ENCODE measurements at places on chromosomes 4 and X.
A peak's percentile ranks its signal among the peaks of the same experiment; 100 is the strongest.

- no peak for DNase-seq
These were observed 203.0 kb upstream of the KLF8 start for GRCh38 chrX:56029188-56029587.

DNA sequence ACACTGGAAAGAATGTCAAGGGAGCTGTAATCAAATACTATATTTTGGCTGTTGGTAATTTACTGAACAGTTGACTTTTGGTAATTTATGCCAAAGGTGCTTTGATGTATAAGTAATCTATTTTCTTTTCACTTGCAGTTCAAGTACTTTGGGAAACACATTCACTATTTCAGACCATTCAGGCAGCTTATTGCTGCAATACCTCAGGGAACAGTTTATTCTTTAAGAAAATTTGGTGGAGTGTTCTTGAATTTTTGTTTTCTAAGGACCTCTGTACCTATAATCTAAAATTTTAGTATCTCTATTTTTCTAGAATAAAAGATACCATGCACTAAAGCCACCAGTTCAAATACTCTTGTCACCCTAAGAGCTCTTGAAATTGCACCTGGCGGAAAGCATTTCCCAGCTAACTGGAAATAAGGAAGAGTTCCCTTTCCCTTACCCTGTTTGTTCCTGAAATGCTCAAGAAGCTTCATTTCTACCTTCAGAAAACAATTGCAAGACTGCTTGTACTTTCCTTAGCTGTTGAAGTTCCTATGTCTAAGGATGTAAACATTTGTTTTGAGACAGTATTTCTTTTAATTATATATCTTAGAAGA is 633.5 kb upstream of the FAT1 start:
- no peak for DNase-seq

DNA sequence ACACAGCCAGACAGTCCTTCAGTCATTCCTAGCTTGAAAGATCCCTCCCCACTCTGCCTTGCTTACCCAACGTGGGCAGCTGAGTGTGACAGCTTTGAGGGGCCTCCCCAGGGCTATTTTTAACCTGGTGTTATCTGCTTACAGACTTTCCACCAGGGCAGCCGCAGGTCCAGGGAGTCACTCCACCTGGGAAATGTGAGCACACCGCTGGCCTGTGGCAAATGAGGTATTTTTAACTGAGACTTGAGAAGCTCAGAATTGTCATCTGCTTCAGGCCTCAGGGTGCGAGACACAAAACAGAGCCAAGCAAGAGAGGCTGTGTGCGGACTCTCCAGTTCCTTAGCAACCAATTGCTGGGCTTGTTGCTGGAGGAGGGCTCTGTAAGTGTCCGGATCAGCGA is 13.0 kb downstream of the CORIN start:
- DNase-seq = no peak

DNA sequence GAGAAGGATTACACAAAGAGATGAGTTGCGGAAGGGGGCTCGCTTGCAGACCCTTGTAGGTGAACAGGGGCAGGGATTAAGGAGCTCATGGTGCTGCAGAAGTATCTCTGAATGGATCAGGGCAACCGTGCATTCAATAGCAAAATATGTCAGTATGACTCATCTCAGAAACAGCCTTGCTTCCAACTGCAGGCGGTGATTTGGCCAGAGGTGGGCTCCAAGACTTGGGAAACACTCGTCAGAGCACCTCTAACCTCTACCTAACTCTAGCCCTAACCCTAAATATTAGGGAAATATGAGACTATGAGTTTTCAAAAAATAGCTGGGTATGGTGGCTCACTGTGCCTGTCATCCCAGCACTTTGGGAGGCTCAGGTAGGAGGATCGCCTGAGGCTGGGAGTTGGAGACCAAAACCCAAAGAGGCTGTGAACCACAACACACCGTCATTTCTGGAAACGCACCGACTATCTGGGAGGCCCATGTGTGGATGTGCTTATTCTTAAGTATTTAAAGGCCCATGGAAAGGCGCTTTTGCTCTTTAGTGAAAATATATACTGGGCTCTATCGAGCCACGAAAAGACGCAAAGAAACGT is 102.6 kb downstream of the DHRSX start:
- peak; percentile 17 for DNase-seq

GRCh38 chr4:38243388-38244053 is 283.3 kb downstream of the PTTG2 start:
- no peak for DNase-seq

DNA sequence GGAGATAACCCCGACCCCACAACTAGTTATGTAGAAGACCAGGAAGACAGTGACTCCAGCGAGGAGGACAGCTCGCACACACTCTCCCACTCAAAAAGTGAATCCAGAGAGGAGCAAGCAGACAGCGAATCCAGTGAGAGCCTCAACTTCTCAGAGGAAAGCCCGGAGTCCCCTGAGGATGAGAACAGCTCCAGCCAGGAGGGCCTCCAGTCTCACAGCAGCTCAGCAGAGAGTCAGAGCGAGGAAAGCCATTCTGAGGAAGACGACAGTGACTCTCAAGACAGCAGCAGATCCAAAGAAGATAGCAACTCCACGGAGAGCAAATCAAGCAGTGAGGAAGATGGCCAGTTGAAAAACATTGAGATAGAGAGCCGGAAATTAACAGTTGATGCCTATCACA is 12.8 kb downstream of the DMP1 start:
- no peak for DNase-seq

DNA sequence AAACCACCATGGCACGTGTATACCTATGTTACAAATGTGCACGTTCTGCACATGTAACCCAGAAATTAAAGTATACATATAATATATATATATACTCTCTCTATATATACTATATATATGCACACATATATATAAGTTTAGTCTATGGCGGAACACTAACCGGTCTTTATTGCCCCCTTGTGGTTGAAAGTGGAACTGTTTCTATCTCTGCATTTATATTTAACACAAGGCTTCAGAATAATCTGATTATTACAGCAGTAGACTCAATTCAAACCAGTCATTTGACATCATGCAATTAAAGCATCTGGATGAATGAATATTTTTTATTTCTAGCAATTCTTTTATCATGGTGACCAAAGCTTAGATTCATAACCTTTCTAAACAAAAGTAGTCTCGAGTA is 14.6 kb downstream of the RAB9B start:
- DNase-seq = peak; percentile 17

DNA sequence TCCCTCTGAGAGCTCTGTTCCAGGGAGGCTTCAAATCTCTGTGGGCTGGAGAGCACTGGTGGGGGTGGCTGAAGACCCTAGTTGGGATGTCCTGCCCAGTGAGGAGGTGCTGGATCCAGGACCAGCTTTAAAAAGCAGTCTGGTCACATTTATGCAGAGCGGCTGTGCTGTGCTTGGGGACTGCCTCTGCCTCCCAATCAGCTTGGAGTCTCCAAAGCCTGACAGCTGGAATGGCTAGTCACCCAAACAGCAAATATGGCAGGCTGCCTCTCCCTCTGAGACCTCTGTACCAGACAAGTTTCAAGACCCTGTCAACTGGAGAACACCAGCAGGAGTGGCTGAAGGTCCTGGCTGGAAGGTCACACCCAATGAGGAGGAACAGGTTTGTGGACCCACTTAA is 848.1 kb upstream of the DIAPH2 start:
- no peak for DNase-seq

DNA sequence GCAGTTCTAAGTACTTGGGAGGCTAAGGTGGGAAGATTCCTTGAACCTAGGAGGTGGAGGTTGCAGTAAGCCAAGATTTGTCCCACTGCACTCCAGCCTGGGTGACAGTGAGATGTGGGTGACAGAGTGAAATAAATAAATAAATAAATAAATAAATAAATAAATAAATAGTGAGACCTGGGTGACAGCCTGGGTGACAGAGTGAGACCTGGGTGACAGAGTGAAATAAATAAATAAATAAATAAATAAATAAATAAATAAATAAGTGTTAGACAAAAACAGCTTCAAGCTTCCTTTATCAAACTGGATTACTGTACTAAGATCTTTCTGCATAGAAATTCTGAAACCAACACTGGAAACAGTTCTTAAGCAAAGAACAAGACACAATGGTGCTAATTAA is 71.8 kb upstream of the BMP2K start:
- DNase-seq = no peak

DNA sequence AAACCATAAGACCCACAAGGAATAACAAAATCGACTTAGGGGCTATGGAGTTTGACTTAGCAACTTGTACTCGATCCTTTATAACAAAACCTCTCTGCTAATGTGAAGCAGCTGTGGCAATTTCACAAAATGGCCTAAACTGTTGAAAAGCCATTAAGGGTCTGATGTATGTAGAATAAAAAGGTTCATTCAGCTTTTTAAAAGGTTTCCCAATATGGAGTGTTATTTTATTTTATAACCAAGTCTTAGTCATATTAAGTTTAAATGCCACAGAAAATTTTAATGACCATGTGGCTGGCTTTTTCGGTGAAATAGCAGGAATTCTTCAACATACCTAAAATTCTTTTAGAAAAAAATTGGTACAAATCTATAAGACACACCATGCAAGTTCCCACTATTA is 291.8 kb upstream of the HAND2 start:
- DNase-seq = no peak

GRCh38 chrX:42490111-42490510 is 287.9 kb downstream of the PPP1R2C start:
- no peak for DNase-seq

DNA sequence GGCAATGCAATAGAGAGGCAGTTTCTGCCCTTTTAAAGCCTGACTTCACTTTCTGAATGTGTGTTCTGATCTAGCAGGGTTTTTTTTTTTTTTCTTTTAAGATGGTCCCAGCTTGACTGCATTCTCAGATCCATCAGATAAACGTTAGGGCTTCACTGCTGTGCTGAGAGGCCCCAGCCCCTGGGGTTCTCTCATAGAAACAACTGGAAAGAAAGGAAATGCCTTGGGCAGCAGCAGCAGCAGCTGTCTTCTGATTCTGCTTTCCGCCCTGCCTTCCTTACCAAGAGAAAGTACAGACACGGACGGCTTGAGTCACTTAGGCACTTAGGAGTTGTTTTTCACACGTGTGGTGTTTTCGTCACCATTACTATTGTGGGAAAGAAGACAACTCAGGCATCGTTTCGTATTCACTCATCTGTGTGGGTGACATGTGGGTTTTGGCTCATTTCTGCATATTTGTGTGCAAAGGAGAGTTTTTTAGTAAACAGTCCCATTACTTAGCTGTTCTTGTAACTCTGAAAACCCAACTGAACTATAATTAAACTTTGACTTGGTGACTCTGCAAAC is 172.0 kb downstream of the PTTG2 start:
- DNase-seq = peak; percentile 95

Measured in smooth muscle cell of the brain vasculature (primary cell).